Activated T-cell treated with anti-CD3 and anti-CD28 coated beads, Interleukin-2, amount 50 U/mL, for 24 hours (primary cell): ENCODE measurements at places on chromosomes 6 and 20.

- H3K36me3 ChIP-seq, result no peaks in the 10 kb centered on the region
- no peak for DNase-seq
- no peak overlapping the region for H3K27ac ChIP-seq
- H3K4me3 ChIP-seq, result no peak overlapping the region
These were observed 45.9 kb downstream of the ZNF217 start for GRCh38 chr20:53547664-53548239.

DNA sequence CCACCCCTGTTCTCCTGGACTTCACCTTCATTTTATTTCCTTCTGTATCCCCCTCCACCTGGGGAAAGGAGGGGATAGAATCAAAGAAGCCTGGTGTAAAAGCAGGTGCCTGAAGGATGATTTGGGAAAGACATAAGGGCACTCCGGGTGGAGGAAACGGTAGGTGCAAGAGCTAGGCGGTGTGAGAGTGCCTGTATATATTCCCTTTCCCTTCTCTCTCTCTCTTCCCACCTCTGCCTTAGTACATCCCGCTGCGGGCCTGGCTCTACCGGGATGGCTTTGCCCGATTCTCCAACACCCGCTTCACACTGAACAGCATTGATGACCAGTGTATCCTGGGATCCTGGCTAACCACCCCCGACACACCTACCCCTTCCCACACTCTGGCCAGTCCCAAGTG is 26.2 kb downstream of the PDRG1 start:
- no peaks in the 10 kb centered on the region for H3K4me1 ChIP-seq
- H3K36me3 ChIP-seq, result no peaks in the 10 kb centered on the region
- H3K4me3 ChIP-seq, result no peak overlapping the region
- H3K27me3 ChIP-seq, result peaks cover 32% of the 10 kb centered on the region

DNA sequence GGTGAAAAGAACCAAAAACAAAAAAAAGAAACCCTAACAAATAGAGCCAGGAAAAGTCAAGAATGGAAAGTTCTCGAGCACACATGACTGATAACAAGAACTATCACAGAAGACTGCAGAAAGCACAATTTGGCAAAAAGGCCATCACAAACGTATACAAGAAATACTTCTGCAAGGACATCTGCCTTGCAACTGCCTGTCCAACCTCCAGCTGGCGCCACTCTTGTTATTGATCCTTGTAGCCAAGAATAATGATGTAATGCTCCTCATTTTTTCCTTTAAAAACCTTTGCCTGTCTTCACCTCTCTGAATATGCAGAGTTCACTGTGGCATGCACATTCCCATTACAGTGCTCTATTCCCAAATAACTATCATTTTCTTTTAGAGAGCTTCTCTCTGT is 87.9 kb upstream of the BMP5 start:
- no peaks in the 10 kb centered on the region for H3K27me3 ChIP-seq
- H3K4me1 ChIP-seq, result no peaks in the 10 kb centered on the region
- no peak for DNase-seq

- H3K27me3 ChIP-seq, result peaks cover 16% of the 10 kb centered on the region
- peaks cover 12% of the 10 kb centered on the region for H3K4me1 ChIP-seq
- H3K36me3 ChIP-seq, result no peaks in the 10 kb centered on the region
- no peak overlapping the region for H3K27ac ChIP-seq
- H3K4me3 ChIP-seq, result no peak overlapping the region
- no peak for DNase-seq
These were observed 251.5 kb downstream of the SOX4 start for GRCh38 chr6:21845018-21845417.

DNA sequence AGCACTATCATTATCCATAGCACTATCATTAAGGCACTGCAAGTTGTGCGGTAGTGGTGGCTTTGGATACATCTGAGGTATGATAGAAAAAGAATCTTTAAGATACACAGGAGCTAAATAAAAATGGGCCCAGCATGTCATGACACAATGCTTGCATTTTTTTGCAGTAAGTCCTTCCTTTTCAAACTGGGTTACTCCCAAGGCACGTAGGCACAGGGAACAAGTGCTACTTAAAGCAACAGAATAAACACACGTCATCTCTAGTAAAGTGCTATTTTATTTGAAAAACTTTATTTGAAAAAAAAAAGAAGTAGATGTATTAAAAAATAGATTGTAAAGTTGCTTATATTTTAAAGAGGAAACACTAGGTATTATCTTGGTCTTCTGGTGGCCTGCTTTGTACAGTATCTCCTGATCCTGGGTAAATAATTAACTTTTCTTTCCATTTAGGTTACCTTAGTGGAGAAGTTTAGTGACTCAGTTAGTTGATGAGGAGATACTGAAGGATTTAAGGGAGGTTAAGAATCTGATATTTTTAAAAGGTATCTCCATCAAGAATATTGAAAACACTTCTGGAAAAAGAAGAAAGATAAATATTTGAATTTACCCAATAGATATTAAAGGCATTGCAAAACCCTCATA is 129.6 kb downstream of the EDN1 start:
- H3K27me3 ChIP-seq, result peaks cover 7% of the 10 kb centered on the region
- no peak for DNase-seq
- no peaks in the 10 kb centered on the region for H3K36me3 ChIP-seq
- H3K4me3 ChIP-seq, result no peak overlapping the region
